Left ventricle myocardium inferior (tissue), 1 donor: ENCODE measurements at places on chromosomes 7 and 10.
A peak's percentile ranks its signal among the peaks of the same experiment; 100 is the strongest.

- DNase-seq, result no peak
Measured at GRCh38 chr7:69699931-69700330, 101.7 kb downstream of the AUTS2 start.

- no peak for DNase-seq
Measured at GRCh38 chr10:123327450-123327849, 173.2 kb downstream of the BUB3 start.

DNA sequence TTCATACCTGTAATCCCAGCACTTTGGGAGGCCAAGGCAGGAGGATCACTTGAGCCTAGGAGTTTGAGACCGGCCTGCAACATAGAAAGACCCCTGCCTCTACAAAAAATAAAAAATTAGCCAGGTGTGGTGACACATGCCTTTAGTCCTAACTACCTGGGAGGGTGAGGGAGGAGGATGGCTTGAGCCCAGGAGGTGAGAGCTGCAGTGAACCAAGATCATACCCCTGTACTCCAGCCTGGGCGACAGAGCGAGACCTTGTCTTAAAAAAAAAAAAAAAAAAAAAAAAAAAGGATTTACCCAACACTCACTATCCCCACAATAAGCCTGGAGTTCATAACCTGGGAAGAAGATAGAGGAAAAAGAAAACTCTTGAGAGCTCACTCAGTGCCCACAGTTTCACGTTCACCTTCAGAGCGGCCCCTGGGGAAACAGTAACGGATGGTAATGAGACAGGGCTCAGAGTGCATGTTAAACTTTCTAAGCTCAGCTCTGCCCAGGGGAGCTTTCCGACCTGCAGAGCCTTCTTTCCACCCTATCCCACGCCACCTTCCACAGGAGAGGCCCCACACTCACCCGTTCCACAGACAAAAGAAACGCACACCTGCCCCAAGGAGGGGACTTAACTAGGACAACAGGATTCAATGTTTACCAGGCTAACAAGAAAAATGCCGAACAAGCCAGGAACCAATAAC lies 259.8 kb upstream of the KLF14 start:
- no peak for DNase-seq

GRCh38 chr7:79624336-79624735 lies 170.9 kb upstream of the MAGI2 start:
- no peak for DNase-seq

DNA sequence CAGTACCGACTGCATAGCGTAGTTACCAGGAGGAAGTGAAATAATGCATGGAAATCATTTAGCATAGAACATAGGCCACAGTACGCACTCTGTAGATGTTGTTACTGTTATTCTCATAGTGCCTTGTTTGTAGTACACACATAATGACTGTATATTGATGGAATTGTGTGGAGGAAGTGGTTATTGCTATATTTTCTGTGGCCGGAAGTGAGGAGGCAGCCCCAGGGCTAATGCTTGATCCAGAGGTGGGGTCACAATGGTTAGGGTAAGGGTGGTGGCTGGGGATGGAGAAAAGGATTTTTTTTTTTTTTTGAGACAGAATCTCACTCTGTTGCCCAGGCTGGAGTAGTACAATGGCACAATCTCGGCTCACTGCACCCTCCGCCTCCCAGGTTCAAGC lies 4.5 kb upstream of the MGAM start:
- DNase-seq, result no peak

DNA sequence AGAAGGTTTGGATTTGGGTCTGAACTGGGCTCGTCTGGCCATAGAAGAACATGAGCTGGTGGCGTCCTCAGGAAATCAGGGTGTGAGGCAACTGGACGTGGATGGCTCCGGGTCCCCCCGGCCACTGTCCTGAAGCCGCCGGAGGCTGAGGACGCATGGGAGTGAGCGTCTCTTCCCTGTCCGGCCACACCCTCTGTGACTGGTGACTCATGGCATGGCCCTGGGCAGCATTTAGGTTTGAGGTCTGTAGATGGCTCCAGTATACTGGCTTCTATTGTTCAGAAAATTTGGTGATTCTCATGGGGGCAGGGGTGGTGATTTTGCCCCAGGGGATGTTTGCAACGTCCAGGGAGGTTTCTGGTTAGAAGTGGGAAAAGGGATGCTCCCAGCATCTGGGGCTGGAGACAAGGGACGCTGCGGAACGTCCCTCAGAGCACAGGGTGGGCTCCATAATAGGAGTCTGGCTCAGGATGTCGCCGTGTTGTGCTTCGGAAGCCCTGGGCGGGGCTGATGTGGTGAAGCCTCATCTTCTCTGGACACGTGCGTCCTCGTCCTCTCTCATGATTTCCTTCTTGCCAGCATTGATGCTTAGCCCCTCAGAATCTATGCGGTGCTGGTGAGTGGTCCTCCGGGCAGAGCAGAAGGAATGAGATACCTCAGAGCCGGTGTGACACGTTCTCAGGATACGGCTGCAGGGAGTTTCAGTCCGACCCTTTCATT lies 49.9 kb downstream of the PITRM1 start:
- DNase-seq, result no peak

GRCh38 chr7:151298765-151299164 lies 42.8 kb upstream of the NUB1 start:
- no peak for DNase-seq

DNA sequence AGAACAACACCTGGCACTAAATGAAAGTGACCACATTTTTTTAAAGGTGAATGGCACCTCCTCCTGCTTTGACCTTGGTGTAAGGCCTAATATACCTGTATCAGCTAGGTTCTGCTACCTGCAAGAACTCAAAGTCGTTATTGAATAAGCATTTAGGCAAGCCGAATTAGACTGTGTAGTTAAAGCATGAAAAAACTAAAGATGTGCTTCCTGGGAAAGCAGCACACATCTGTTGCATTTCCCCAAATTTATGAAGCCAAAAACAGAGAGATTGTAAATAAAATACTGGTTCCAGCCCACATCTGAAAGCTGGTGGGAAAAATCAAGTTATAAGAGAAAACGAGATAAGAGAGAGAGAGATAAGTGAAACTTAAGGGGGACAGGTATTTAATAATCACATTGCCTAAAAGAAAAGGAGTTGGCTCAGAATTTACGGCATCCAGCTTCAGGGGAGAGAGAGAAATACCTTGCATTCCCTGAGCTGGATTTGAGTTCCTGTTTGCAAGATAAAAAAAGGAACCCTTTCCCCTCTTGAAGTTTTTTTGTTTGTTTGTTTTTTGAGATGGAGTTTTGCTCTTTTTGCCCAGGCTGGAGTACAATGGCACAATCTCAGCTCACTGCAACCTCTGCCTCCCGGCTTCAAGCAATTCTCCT lies 1.8 kb upstream of the XPNPEP1 start:
- no peak for DNase-seq

DNA sequence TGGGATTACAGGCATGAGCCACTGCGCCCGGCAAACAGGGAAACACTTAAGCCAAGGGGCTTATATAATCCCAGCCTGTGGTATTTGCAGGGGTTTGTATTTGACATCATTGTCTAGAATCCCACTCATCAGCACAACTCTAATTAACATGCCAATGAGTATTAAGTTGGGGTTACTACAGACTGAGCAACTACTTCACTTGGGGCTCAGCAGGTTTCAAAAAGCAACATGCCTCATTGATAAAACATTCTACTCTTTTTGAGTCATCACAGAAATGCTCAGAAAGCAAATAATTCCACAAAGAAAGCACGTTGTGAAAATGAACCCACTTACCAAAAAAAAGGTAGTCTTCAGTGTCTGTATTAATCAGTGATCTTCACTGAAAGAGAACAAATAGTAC lies 236.9 kb upstream of the CELF2 start:
- DNase-seq, result no peak

GRCh38 chr10:75066271-75066670 lies 45.2 kb upstream of the SAMD8 start:
- DNase-seq, result no peak

- no peak for DNase-seq
Measured at GRCh38 chr7:156731651-156732050, 91.1 kb downstream of the RNF32 start.

DNA sequence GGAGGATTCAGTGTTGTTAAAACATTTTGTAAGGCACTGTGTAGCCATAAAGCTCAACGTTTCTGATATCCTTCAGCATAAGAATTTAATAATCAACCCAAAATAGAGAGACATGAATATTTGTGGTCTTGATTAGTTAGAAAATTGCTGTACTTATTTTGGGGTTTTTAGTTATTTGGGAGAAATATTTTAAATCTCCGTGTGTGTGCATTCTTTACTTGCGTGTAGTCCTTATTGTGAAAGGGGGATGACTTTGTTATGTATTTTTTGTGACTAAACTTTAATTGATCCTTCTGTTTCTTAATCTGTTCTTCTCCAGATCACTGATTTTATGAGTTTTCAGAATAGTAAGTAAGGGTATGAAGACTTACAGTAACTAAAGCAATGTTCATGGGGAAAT lies 81.2 kb downstream of the ZNRF2 start:
- DNase-seq, result no peak

- no peak for DNase-seq
Measured at GRCh38 chr7:106257752-106258151, 27.0 kb downstream of the NAMPT start.

GRCh38 chr7:137944168-137944567 lies 57.7 kb downstream of the CREB3L2 start:
- no peak for DNase-seq

DNA sequence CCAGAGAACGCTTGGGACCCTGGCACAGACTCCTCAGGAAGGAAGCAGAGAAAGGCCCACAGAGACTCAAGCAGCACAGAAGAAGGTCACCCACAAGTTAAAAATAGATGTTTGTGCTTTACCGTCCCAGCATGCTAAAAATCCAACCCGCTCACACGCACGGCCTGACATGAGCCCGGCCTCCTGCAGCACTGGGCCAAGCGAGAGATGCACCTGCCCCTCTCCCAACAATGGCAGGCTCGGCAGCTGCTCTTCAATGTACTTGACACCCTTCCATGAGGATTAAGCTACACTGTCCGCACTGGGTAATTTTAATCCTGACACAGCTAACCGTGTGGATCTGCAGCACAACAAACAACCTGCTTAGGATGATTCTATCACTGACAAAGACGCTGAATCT lies 9.3 kb downstream of the DIP2C start:
- DNase-seq, result peak; percentile 59

DNA sequence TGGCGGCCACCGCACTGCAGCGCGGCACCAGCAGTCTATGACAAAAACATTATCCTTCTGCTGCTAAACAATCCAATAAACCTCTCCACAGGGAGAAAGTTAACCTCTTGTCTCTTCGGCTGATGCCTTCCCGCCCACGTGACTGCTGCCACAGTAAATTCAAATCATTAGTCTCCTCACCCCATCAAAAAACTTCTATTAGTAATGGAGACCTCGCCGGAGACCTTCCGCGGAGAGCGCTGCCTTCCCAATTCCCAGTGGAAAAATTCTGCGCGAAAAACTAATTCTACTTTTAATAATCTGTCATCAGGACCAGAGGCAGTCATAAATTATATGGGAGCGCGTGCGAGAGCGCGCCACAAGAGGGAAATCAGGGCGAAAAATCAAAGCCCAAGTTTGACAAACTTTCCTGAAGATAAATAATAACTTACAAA lies 90.0 kb upstream of the PAX2 start:
- DNase-seq, result no peak

DNA sequence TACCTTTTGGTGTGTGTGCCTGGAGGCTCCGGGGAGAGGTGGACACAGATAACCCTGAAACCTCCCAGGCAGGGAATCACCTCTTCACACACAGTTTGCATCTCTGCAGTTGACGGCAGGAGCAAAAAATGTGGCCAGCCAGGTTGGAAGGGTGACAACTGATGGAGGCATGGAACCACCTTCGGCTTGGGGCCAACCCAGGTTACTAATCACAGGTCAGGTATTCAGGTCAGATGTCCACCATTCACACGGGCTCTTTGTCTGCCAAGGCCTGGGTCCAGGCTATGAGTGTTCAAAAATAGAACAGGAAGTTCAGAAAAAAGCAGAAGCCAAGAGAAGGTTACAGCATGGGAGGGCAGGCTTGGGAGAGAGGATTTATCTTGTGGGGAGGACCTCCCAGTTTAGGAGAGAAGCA lies 137.2 kb upstream of the EFCAB10 start:
- peak; percentile 26 for DNase-seq

DNA sequence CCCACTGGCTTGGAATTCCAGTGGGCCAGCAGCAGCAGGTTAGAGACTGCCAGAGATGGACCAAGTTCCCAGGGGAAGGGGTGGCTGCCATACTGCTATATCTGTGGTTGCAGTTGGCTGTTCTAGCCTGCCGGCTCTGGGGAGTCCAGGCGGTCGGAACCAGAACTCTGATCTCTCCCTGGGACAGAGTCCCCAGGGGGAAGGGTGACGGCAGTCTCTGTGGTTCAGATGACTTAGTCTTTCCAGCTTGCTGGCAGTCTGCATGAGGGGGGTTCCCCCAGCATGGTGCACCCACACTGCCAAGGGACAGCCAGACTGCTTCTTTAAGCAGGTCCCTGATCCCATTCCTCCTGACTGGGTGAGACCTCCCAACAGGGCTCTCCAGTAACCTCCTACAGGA lies 82.5 kb downstream of the C10orf90 start:
- DNase-seq, result no peak

GRCh38 chr7:50783801-50784507 lies 1.3 kb upstream of the GRB10 start:
- no peak for DNase-seq

DNA sequence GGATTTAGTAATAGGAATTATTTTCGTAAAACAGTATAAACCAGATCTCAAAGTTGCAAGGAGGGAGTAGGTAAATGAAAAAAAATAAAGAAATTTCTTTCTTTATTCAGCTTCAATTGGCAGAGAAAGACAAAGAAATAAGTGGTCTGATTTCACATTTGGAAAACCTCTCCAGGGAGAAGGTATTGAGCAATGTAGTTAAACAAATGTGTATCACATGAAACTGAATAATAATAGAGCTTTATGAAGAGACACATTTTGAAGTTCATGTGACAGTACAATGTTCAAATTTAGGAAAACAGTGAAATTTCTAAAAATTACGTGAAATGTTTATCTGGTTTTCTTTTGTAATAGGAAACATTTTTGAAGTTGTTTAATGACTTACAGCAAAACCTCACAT lies 63.0 kb downstream of the TAX1BP1 start:
- no peak for DNase-seq

DNA sequence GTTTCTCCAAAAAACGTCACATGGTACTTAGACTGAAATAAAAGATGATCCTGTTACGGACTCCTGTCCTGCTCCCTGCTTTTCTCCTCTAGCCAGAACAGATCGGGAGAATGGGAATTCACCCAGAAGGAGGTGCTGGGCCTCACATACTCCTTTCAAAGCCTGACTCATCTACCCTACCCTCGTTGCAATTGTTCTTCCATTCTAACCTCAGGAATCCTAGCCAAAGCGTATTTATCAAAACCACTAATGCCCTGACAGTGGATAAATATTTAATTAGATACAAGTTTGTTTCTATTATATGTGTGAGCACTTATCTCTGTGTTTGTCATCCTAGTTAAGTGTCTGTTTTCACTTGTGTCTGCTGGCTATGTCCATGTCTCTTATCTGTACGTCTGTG lies 21.7 kb downstream of the ZCWPW1 start:
- DNase-seq, result no peak

GRCh38 chr7:44077681-44078091 lies 4.6 kb downstream of the POLM start:
- peak; percentile 63 for DNase-seq

DNA sequence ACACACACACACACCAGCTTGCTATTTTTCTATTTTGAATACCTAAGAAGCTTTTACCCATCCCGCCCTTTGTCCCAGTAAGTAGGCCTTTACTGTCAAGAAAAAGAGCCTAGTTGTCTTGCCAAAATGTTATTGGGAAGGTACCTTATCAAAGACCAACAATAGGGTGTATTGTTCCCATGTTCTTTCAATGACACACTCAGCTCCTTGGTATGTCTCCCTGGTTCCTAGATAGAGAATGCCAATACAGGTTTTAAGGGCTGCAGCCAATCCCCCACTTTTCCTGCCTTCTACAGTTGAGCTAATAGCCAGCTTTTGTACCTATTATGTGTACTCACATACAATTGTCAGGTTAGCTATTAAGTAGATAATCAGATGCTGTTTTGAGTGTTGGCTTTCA lies 92.0 kb upstream of the LRRTM3 start:
- no peak for DNase-seq
